ENCODE measurements at places on chromosomes 6 and 20.

GRCh38 chr6:43635387-43636307 is at the start of gene MAD2L1BP:
MAD2L1BP (plus strand) TSS chr6:43635840; CDS start chr6:43635876, 36 bp downstream.
- peak; percentile 77 for DNase-seq

DNA sequence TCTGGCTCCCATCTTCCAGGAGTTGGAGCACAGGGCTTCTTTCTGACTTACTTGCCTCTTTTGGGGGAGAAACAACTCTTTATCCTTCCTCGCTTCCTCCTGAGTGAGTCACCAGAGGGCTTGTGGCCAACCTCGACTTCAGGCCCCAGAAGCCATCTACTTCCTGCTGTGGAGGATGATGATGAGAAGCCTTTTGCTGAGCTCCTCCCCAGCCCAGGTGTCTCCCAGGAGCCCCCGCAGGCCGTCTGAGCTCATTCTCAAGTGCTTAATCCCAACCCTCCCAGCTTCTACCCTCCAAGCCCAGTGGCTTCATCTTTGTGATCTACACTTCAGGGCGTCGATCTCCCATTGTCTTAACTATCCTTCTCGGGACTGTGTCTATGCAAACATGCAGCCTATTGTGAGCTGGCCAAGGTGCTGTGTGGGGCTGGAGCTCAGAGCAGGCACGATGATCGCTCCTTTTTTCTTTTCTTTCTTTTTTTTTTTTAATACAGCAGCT is 27.9 kb downstream of the SDCBP2 start:
- no peak for DNase-seq

- DNase-seq, result no peak
Measured at GRCh38 chr6:143356101-143356880, 94.2 kb downstream of the ADAT2 start.

DNA sequence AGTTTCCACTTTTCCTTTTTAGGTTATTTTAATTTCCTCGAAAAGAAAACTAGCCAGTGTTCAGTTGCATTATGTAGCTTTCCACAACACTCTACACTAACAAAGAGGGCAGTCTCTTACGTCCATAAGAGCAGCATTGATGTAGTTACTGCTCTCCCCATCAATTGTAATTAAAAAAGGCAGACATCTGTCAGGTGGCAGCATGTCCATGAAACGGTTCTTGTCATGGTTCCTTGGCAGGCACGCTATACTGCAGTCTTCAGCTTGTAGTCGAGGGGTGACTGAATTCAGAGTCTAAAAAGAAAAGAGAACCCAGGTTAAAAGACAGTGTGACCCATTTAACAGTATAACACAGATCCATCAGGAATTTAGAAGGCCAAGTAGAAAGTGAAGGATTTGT is 80.1 kb upstream of the THEMIS start:
- no peak for DNase-seq

DNA sequence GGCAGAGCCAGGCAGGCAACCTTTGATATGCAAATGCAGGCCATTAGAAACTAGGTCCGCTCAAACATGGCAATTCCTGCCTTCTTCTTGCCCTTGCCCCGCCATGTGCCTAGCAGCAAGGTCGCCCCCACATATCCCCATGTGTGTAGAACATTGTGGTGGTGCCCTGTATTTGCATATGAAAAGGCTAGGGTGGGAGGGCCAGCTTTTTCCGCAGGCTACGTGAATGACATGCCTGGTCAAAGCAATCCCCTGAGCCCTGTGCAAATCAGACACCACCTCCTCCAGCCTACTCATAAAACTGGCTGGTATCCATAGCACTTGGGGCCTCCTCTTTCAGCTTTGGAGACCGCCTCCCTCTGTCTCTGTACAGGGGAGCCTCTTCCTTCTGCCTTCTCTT is 31.6 kb downstream of the GSTA2 start:
- DNase-seq, result no peak

DNA sequence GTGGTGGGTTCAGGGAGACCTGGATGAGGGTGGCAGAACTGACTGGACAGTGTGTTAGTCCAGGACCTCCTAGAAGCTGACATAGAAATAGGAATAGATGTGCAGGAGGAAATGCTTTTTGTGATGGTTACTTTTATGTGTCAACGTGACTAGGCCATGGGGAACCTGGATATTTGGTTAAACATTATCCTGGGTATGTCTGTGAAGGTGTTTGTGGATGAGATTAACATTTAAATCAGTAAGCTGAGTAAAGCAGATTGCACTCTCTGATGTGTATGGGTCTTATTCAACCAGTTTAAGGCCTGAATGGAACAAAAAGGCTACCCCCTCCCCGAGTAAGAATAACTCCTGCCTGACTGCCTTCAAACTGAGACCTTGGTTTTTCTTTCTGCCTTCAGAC is 219.3 kb downstream of the DHX35 start:
- no peak for DNase-seq

GRCh38 chr6:39083231-39083634 is 31.8 kb downstream of the SAYSD1 start:
- DNase-seq, result no peak

DNA sequence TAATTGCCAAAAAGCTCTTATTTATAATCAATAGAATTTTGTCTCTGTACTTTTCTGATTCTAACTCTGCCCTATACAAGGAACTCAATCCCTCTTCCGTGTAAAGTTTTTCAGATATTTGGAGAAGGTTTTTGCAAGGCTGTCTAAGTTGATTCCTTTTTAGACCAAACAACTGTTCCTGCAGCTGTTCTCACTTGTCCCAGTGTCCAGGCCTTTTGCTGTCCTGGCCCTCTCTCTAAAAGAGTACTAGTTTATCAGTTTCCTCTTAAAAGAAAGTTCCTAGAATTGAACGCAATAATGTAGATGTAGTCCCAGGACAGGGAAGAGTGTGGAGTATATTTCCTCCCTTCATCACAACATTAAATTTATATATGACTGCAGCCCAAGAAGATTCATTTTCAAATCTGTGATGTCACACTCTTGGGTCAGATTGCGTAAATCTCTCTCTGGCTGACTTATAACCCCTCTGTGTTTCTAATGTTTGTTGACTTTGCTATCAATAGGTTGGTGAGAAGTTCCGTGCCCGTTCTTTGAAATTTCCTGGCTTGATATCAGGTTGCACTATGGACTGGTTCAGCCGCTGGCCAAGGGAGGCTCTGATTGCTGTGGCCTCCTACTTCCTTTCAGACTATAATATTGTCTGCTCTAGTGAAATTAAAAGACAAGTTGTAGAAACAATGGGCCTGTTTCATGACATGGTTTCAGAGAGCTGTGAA is 139.4 kb upstream of the GLP1R start:
- DNase-seq, result no peak

GRCh38 chr20:610130-611046 is at the start of gene TCF15:
TCF15 (minus strand) TSS chr20:610309; CDS start chr20:610237, 72 bp downstream.
- DNase-seq, result no peak

DNA sequence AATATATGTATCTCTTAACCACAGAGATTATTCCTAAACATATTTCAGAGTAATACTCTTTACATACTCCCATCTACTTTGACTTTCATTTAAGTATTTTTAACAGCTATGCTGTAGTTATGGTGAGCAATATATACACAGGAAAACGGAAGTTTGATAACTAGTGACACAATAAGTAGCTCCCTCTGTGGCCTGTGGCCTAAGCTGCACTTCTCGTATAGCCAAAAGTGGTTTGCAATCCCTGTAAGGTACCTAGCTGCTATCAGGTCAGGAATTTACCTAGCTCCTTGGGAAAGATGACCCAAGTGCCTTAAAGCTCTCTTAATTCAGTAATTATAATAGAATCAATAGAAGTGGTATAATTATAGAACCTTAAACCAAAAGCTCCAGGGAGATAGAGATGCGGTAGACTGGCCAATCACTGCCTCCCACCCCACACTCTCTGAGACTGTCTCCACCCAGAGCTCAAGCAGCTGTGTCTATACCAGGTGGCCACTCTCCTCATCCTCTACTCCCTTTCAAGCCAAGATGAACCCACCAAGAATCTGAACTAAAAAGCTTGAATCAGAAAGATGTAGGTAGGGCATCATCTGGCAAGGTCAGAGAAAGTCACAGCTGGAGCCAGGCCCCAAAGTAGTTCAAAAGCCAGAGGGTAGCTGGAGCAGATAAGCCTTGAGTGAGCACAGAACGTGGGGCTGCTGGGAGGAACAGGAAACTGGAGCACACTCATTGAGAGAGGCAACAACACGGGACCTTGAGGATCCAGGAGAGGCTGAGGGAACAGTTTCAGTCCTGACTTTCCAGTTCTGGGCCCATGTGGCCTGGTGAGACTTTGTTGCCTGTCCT is 84.9 kb upstream of the ASF1A start:
- DNase-seq, result no peak

DNA sequence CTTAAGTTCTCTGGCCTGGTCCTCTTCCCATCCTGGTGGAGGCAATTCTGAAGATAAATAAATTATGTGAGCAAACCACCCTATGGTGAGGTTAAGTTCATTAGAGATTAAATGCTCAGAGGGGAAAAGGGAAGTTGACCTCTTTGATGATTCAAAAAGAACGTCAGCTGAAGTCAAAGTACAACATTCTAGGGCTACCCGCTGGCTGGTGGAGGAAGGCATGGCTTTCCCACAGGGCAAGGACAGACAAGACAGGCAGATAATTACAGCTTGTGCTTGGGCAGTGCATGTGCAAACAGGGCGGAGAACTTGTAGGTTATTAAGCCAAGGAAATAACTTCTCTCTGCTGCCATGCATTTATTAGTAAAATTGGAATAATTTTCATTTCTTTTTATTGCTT is 91.0 kb upstream of the SLC24A3 start:
- DNase-seq, result no peak

DNA sequence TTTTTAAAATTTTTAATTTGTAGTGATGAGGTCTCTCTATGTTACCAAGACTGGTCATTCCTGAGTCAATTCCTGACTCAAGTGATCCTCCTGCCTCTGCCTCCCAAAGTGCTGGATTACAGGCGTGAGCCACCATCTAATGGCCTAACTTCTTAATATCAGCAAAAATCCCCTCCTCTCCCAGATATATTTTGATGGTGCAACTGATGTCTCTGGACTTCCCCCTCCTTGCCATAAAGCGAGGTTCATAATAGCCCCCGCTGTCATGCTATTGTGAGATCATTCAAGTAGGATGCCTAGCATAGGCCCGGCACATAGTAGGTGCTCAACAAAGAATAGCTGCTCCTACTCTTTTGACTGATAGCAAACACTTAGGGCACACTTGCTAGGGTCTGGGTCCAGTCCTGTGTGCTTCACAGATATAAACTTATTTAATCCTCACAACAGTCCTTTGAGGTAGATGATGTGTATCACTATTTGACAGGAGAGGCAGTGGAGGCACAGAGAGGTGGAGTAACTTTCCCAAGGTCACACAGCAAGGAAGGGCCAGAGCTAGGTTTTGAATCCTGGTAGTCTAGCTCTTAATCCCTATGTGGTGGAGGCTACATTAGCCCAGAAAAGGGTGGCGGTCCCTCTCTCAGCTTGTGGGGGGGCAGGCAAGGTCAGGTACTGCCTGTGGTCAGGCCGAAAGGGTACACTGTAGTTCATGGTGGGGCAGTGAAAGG is 14.6 kb downstream of the SRC start:
- no peak for DNase-seq

- no peak for DNase-seq
Measured at GRCh38 chr6:16130437-16130891, 1.6 kb downstream of the MYLIP start.

- peak; percentile 73 for DNase-seq
Measured at GRCh38 chr6:52361945-52362442, at the start of gene PAQR8. PAQR8 (plus strand) TSS chr6:52362151; CDS start chr6:52403214, 41,063 bp downstream.

- no peak for DNase-seq
Measured at GRCh38 chr6:25504661-25505060, 147.4 kb upstream of the SCGN start.

- no peak for DNase-seq
Measured at GRCh38 chr6:122202576-122203137, 196.8 kb upstream of the HSF2 start.

DNA sequence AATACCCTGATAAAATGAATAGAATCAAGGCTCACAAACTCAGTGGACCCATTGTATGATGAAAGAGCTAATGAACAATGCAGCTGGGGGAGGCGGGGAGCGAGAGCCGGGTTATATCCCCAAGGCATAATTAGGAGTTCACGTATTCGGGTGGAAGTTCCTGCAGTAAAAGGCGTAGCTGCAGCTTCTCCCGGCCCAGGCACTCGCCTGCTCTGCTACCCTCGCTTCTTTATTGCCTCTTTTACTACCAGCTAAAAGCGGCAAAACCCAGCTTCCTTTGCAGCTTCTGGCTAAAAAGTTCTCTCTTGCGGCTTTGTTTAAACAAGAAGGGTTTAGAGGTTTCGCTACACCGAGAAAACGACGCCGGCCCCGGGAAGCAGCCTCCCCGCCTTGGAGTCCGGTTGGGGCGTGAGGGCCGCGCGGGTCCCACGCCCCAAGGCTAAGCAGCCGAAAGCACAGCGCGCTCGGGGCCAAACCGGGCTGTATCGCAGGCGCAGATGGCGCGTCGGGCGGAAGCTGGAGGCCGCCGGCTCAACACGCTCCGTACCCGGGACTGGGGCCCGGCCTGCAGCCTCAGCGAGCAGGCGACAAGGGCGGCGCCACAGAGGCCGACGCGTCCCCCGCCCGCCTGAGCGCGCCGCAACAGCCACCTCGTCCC is 1.6 kb downstream of the ZBTB2 start:
- DNase-seq, result no peak

DNA sequence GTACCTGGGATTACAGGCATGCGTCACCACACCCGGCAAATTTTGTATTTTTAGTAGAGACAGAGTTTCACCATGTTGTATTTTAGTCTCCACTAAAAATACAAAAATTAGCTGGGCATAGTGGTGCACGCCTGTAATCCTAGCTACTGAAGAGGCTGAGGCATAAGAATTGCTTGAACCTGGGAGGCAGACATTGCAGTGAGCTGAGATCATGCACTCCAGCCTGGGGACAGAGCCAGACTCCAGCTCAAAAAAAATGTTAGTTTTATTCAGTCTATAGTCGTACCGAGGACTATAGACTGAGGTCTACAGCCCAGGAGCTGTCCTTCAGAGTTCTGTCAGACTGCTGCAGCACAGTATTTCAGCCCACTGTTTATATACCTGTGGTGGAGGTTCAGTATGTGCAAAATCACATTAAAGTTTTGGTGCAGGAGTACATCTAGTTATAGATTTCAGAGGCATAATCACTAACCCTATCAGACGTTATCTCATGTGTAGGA is 3.6 kb upstream of the CASP8AP2 start:
- no peak for DNase-seq

GRCh38 chr6:4210629-4211419 is 75.4 kb upstream of the ECI2 start:
- DNase-seq, result peak; percentile 32

Measured in stimulated activated naive B cell treated with anti-CD40 and anti-IgM and Interleukin-4, amounts not matched to agents 10 μg/mL and 1 μg/mL and 100 μg/mL, for 72 hours (primary cell).